CD4-positive, alpha-beta T cell treated with Interleukin-10 for 1 hour (primary cell): ENCODE measurements at places on chromosomes 7 and 10.

DNA sequence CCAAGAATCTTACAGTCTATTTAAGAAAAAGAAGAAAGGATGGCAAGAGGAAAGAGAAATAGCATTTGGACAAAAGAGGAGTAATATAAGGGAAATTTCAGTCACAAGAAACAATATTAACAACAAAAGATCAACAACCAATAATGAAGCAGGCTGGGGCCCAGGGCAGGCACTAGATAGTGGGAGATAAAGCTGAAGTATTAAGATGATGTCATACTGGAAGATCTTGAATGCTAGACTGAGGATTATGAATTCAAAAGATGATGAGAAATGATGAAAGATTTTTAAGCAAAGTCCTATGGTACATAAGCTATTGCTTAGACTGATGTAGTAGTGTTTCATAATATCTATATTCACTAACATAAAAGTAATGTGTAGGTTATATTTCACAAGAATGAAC is 51.8 kb upstream of the SPOCK2 start:
- DNase-seq = no peak

DNA sequence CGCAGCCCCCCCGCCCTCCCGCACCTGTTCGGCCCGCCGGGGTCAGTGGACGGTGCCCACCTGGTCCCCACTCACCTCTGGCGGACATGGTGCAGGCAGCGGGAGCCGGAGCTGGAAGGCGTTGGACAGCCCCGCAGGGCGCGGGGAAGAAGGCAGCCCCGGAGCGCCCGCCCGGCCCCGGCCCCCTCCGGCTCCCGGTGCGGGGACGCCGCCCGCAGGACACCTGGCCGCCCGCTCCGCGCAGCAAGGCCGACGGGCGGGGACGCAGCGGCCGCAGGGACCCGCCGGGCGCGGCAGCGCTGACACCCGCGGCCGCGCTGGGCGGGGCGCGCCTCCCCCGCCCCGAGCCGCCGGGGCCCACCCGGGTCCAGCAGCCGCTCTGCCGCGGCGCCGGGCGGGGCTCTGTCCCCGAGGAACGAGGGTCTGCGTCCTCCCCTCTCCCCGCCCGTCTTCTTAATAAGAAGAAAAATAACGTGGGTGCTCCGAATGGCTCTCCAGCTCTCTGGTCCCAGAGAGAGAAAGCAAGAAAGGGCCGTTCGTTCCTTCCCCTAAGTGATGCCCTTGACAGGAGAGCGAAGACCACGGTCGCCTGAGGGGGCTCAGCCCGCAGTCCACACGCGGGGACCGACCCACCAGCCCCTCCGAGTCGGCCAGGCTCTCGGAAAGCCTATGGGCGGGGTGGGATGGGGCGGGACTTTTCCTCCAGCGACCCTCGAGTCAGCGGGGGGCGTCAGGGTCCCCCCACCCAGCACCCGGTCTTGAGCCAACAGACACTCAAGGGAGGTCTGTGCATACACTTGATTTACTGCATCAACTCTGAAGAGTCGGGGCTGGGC is 53.4 kb upstream of the FHIP2A start:
- DNase-seq = no peak

- DNase-seq = no peak
Measured at GRCh38 chr7:142231716-142232115, 26.1 kb downstream of the PRSS58 start.

DNA sequence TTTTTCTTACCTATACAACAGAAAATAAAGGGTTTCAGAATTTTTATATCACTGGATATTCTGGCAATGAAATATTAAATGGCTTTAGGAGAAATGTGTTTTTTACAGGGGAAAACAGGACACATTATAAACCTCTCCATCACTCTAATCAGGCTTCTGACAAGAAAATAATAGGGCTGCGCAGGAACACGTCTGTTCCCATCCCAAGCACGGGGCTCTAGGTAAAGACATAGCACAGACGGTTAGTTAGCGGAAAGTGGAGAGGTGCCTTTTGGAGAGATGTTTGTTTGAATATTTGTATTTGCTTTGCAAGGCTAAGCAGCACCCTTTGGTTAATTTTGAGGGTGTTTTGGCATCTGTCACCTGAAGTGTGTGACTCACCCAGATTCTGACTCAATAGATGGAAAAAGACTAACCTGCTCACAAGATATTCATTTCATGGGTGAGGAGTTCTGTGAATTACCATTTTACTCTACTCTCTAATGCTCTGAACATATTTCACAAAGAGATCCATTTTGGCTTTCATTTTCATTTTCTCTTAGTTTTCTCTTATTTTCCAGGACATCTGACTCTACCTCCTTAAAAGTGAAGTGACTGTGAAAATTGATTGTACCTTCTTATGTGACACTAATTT is 174.5 kb upstream of the AKR1E2 start:
- DNase-seq = no peak

- DNase-seq = no peak
Measured at GRCh38 chr7:117493460-117493859, 13.6 kb downstream of the CFTR start.

- DNase-seq = peak; percentile 13
Measured at GRCh38 chr10:99431190-99431760, 851 bp upstream of the GOT1 start.

GRCh38 chr10:59876695-59877094 is 29.7 kb downstream of the CCDC6 start:
- DNase-seq = no peak

DNA sequence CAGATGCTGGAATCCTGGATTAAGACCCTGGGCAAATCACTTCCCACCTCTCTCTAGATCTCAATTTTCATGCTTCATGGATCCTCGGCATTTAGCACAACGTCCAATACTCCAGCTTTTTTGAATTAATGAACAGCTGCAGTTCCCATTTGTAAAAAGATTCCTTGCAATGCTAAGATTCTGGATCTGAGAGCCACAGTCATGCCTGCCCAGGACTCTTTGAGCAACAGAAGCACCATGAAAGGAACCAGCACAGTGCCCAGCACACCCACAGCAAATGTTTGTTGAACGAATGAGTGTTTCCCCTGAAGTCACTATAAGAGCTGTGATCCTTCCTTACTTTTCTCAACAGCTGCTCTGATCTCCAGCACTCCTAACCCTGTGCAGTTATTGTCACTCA is 20.8 kb upstream of the DDIT4 start:
- DNase-seq = no peak

- peak; percentile 63 for DNase-seq
Measured at GRCh38 chr7:121442845-121443244, 46.7 kb upstream of the FAM3C start.

DNA sequence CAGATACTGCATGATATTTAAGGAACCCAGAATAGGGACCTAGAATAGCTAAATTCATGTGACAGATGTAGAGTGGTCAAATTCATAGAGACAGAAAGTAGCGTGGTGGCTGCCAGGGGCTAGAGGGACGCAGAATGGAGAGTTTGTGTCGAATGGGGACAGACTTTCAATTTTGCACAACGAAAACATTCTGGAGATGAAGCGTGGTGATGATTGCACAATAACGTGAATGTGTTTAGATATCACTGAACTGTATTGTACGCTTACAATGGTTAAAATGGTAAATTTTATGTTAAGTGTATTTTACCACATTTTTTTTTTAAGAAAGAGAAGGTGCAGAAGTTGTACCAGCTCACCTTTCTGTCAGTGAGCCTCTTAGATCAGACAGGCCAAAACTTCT is 137.8 kb upstream of the TNS3 start:
- no peak for DNase-seq

GRCh38 chr10:102392306-102392705 is 3.2 kb upstream of the NFKB2 start:
- DNase-seq = no peak

DNA sequence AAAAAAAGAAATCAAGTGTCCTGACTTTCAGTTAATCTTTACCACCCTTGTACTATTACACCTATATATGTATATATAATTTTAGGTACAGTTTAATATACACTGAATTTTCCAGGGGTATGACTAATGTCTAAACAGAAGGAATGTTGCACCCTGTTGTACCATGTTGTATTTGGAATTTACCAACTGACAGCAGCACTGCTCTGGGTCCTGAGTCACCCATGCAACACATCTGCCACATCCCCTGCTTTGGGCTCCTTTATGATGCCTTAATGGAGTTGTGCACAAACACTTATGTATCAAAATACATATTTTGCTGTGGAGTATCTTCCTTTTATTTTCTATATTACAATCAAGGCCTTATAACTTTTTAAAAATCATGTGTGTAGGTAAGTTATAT is 21.2 kb downstream of the YAE1 start:
- DNase-seq = no peak

GRCh38 chr10:9052767-9053166 is 998.3 kb downstream of the GATA3 start:
- DNase-seq = no peak

- DNase-seq = no peak
Measured at GRCh38 chr7:108270385-108271015, 140.3 kb upstream of the LAMB4 start.

DNA sequence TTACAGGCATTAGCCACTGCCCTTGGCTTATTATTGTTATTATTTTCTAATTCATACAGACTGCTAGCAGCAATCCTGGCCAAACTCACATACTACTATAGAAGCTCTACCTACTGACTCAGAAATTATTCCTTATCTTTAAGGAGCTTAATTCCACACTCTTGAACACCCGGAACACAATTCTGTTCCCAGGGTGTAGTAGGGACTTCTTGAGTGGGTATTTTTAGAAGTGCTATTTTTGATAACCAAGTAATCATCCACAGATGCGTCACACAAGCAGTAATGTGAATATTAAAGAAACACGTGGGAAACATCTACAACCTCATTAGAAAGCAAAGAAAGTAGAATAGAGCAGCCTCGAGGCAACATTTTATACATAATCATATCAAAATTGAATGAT is 149.2 kb downstream of the PTEN start:
- no peak for DNase-seq

GRCh38 chr10:9535744-9536143 is 1481.3 kb downstream of the GATA3 start:
- no peak for DNase-seq

DNA sequence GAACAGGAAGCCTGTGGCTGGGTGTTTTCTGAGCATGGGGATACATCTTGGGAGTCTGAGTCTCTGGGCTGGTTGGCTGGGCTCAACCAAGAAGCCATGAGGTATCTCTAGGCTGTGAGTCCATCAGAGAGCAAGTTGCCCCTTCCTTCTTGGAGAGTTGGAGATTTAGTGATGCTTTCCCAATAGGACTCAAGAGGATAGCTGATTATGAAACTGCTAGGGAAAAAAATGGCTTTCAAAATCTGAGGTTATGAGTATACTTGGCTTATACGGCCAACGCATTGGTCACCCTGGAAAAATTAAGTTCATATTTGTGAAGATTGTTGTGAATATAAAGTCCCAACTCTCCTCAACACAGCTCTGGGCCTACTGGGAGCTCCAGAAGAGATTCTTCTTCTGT is 162.7 kb upstream of the KMT2E start:
- no peak for DNase-seq

- DNase-seq = no peak
Measured at GRCh38 chr10:16105082-16105481, 244.8 kb upstream of the MINDY3 start.

DNA sequence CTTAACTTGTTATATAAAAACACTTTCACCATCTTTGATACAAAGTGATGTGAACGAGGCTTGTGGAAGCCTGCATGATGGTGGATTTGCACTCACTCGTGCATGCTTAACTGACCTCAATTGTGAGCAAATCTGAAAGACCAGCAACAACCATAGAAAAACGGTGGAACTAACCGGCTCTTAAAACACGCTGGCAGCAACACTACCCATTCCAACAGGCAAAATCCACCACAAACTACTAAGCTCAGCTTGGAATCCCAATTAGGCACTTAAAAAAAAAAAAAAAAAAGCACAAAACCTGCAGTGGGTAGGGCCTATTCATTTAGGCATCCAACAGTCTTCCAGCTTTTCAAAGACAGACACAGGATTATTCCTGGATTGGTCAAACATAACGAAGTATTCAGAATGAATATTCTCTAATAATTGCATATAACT is 1.8 kb downstream of the GDI2 start:
- DNase-seq = no peak

DNA sequence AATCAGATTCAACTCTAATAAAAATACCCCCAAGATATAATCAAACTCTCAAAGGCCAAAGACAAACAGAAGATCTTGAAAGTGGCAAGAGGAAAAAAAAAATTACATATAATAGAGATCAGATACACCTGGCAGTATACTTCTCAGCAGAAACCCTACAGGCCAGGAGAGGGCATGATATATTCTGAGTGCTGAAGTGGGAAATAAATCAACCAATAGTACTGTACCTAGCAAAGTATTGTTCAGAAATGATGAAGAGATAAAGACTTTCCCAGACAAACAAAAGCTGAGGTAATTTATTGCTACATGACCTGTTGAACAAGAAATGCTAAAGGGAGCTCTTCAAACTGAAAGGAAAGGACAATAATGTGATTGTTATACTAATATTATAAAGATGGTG is 291.9 kb downstream of the SH2D4B start:
- DNase-seq = no peak

DNA sequence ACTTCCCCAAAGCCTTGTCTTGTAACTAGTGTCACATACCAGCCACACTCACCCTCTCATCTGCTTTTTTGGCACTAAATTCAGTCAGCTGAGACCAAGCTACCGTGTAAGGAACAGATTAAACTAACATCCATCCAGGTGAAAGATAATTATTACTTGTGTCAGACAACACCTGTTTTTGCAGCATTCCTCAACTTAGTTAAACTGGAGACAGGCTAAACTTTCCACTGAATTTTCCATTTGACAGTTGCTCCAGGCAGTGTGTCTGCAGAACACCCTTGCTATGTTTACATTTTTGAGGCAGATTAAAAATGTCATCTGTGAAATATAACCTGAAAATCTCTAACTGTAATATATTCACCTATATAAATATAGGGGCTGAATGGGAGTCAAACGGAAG is 73.6 kb downstream of the CYP26A1 start:
- DNase-seq = no peak

GRCh38 chr7:74138334-74138867 is 35.8 kb upstream of the EIF4H start:
- peak; percentile 37 for DNase-seq

- no peak for DNase-seq
Measured at GRCh38 chr7:45064047-45064725, 24.6 kb downstream of the NACAD start.

DNA sequence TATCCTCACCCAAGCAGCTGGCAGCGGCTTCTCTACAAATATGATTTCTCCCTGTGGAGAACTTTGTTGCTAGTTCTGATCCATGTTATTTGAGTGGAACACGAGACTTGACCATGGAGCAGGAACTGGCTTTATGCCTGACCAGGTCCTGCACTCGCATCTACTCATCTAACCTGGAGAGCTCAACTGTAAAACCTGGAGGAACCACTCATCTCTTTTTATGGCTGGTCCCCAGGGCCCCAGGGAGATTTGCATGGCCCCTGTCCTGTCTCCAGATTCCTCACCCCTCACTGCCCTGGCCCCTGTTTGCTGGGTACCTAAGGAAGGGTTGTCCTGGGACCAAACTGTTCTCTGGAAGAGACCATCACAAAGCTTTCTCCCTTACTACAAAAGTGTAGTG is 16.0 kb downstream of the TCAF1 start:
- DNase-seq = no peak

GRCh38 chr10:110304394-110304779 is 333 bp downstream of the SMNDC1 start:
- DNase-seq = no peak
